ENCODE measurements at places on chromosomes 16 and 17. TPM values are rescaled to one million over a fixed set of nuclear protein-coding genes. Genes with fewer than 3 reads are reported as not detected.

DNA sequence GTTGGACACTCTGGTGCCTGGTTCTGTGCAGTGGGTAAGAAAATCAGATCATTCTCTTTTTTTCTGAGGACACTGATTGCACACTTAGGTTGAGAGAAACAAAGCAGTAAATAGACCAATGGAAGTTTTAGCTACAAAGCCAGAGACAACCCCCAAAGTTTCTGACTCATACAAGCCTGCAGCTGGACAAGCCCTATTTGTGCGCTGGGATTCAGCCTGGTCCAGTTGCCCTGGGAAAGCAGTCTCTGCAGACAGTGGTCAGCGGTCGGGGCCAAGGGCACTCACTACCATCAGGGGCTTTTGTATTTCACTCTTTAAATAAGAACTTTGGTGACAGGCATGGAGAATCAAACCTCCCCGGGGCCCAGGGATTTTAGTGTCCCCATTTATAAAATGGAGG is 6.0 kb upstream of the RHBDL3 start:
- H3K27ac ChIP-seq: no peak overlapping the region
- no peaks in the 10 kb centered on the region for H3K36me3 ChIP-seq
- DNase-seq: peak; percentile 52
- H3K27me3 ChIP-seq: peaks cover 49% of the 10 kb centered on the region
- H3K4me1 ChIP-seq: peaks cover 10% of the 10 kb centered on the region

DNA sequence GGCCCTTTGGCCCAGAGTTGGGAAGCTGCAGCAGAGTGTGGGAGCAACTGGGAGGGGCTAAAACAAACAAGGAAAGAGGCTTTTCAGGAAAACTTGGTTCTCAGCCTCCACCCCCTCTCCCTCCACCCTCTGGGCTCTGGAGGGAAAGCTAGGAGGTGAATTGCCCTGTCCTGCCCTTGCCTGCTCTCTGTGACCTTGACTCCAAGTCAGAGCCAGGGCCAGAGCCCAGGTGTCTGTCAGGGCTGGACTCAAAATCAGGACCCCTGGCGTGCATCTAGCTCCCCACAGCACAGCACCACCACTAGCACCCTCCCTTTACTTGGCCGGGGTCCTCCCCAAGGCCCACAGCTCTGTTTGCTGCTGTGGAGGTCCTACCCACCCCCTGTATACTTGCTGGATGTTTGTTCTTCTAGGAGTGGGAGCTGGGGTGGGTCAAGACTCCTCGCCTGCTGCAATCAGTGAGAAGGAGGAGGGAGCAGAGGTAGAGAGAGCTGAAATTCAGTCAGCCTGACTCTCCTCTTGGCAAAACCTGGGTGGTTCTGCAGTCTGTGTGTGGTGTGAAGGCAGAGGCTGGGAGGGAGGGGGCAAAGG is 2.8 kb upstream of the NR1D1 start:
- H3K4me3 ChIP-seq: no peak overlapping the region
- H3K4me1 ChIP-seq: peaks cover 66% of the 10 kb centered on the region
- DNase-seq: no peak
- no peak overlapping the region for H3K27ac ChIP-seq
- H3K36me3 ChIP-seq: peaks cover 6% of the 10 kb centered on the region

DNA sequence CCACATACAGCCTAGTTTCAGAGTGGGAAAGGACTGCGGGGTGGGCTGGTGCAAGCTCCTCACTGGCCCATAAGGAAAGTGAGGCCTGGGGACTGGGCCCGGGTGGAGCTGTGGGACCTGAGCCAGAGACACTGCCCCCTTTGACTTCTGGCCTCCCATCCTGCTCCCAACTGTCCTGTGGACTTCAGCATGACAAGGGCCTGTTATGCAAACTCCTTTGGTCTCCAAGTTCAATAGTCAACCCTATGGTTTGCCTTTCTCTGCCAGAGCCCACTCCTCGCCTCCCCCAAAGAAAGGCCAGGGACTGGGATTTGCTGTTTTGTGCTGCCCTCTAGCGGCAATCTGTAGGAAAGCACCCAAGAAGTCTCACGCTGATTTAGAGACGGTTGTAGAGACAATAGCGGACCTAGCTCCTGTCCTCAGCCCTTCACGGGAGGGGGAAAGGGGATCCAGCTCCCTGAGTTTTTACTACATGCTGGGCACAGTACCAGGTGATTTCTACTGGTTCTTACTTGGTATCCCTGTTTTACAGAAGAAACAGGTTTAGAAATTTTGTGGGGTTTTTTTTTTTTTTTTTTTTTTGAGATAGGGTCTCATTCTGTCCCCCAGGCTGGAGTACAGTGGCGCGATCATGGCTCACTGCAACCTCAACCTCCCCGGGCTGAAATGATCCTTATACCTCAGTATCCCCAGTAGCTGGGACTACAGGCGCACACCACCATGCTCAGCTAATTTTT is 1.2 kb upstream of the TLCD3B start:
- H3K27me3 ChIP-seq: peaks cover 52% of the 10 kb centered on the region
- peaks cover 6% of the 10 kb centered on the region for H3K4me1 ChIP-seq
- H3K27ac ChIP-seq: no peak overlapping the region
- peak overlapping the region; percentile 30 for H3K4me3 ChIP-seq
- H3K36me3 ChIP-seq: no peaks in the 10 kb centered on the region

GRCh38 chr16:81831722-81832126 is 52.6 kb downstream of the PLCG2 start:
- no peak overlapping the region for H3K27ac ChIP-seq
- DNase-seq: no peak
- H3K4me1 ChIP-seq: no peaks in the 10 kb centered on the region

- no peaks in the 10 kb centered on the region for H3K36me3 ChIP-seq
- peaks cover 17% of the 10 kb centered on the region for H3K27me3 ChIP-seq
- no peak for DNase-seq
- peaks cover 35% of the 10 kb centered on the region for H3K4me1 ChIP-seq
- H3K4me3 ChIP-seq: no peak overlapping the region
- H3K27ac ChIP-seq: no peak overlapping the region
Observed at GRCh38 chr17:19642373-19642893, 6.1 kb upstream of the ALDH3A2 start.

DNA sequence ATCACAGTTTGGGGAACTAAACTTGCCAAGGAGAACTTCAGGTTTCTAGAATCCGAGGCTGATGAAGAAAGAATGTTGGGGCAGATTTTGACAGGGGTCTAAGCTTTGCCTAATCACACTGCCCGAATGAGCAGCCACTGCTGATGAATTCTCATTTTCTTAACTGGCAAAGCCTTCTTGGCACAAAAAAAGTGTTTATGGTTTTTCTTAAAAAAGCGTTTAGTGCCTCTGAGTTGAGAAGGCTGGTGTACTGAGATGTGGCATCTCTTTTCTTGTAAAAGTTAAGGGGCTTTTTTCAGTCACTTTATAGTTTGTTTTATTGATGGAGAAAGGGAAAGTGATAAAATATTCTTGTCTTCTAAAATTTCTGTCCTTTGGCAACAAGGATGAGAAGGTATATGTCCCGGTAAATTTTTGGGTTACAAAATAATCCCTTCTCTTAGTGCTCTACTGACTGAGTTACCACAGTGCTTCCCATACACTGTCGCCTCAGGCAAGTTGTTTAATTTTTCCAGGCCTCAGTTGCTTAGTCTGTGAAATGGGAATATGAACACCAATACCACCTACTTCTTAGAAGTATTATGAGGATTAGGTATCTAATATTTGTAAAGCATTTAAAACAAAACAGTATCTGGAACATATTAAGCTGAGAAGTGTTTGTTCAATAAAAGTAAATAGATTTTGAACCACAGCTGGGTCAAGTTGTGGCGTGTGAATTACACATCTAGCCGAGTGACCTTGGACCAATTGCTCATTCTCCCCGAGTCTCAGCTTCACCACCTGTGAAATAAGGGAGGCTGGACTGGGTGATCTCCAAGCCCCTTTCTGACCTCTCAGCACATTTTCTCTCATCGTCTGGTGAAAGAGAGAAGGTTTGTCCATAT is 320.8 kb downstream of the HAPSTR1 start:
- no peaks in the 10 kb centered on the region for H3K27me3 ChIP-seq
- no peak overlapping the region for H3K4me3 ChIP-seq
- no peaks in the 10 kb centered on the region for H3K36me3 ChIP-seq
- DNase-seq: no peak

DNA sequence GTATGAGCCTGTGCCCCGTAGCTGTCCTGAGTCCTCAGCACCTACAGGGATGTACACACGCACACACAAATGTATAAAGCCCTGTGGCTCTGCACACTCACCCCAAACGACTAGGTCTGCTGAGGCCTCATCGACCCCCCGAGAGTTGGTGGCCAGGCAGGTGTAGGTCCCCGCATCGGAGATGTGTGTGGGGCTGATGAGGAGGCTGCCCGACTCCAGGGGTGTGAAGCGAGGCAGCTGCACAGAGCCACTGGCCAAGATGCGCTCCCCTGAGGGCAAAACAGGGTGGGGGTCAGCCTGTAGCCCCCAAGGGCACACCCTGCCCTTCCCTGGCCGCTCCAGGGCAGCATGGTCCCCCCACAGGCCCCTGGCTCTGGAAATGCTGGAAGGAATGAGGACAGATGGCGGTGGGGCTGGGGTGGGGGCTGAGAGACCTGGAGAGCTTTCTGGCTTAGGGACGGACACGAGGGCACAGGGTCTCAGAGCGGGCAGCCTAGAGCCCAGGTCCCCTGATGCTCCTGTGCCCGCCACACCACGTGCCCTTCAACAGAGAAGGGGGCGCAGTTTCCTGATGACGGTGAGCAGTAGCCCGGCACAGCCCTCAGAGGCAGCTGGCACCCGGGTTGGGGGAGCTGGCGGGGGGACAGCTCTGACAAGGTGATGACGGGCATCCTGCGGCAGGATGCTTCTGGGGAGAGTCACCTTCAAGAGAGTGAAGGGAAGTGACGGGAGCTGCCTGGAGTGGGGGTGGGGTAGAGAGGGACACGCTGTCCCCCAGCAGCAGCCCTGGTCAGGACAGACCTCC is 119.8 kb upstream of the CDC42EP4 start:
- H3K27me3 ChIP-seq: peaks cover 5% of the 10 kb centered on the region
- no peaks in the 10 kb centered on the region for H3K36me3 ChIP-seq
- DNase-seq: no peak
- H3K27ac ChIP-seq: no peak overlapping the region
- H3K4me1 ChIP-seq: peaks cover 1% of the 10 kb centered on the region

- H3K4me1 ChIP-seq: peaks cover 16% of the 10 kb centered on the region
- H3K27me3 ChIP-seq: peaks cover 3% of the 10 kb centered on the region
- no peak overlapping the region for H3K27ac ChIP-seq
- no peak overlapping the region for H3K4me3 ChIP-seq
- no peak for DNase-seq
Observed at GRCh38 chr16:81276323-81276722, 37.8 kb downstream of the BCO1 start.

GRCh38 chr16:57637424-57637823 is 9.0 kb downstream of the ADGRG1 start:
- H3K27ac ChIP-seq: no peak overlapping the region
- H3K4me1 ChIP-seq: peaks cover 7% of the 10 kb centered on the region
- no peaks in the 10 kb centered on the region for H3K36me3 ChIP-seq
- H3K27me3 ChIP-seq: peaks cover 24% of the 10 kb centered on the region
- no peak overlapping the region for H3K4me3 ChIP-seq

DNA sequence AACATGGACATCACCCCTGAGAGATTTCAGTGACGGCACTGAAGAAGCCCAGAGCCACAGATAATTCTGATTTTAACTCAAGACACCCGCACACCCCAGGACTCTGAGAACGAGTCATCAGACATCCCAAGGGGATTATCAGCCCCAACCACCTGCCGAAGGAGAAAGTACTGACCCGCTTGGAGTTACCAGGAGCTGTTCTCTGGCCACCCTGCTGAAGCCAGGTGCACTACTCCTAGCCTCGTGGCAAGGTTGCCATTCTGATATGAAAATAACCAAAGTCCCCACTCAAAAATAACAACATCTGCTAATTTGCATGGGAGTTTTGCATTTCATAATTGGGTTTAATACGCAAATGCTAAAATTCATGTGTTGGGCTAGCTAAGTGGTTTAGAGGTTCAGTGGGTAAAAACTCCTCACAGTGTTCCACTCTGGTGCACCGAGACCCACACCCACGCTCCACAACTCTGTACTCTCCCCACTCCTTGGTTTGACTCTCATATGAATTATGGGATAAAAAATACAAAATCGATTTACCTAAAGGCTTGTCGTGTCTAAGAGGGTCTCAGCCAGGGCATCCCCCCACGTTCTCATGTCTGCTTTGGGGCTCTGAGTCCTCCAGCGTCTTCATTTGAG is 143.0 kb upstream of the NOL11 start:
- no peak for DNase-seq
- no peaks in the 10 kb centered on the region for H3K27me3 ChIP-seq
- no peak overlapping the region for H3K27ac ChIP-seq
- no peak overlapping the region for H3K4me3 ChIP-seq

Gene SLC6A4
- total RNA-seq: not detected

Gene WFDC1
- 34.2 TPM for total RNA-seq

Gene KRT33B
- total RNA-seq: 1.8 TPM

- H3K27me3 ChIP-seq: peaks cover 9% of the 10 kb centered on the region
- H3K36me3 ChIP-seq: no peaks in the 10 kb centered on the region
- H3K4me1 ChIP-seq: no peaks in the 10 kb centered on the region
- H3K4me3 ChIP-seq: no peak overlapping the region
- peak; percentile 28 for DNase-seq
Observed at GRCh38 chr16:88357317-88358022, 25.3 kb upstream of the ZNF469 start.

Gene EXOC3L1
- total RNA-seq: 0.29 TPM

DNA sequence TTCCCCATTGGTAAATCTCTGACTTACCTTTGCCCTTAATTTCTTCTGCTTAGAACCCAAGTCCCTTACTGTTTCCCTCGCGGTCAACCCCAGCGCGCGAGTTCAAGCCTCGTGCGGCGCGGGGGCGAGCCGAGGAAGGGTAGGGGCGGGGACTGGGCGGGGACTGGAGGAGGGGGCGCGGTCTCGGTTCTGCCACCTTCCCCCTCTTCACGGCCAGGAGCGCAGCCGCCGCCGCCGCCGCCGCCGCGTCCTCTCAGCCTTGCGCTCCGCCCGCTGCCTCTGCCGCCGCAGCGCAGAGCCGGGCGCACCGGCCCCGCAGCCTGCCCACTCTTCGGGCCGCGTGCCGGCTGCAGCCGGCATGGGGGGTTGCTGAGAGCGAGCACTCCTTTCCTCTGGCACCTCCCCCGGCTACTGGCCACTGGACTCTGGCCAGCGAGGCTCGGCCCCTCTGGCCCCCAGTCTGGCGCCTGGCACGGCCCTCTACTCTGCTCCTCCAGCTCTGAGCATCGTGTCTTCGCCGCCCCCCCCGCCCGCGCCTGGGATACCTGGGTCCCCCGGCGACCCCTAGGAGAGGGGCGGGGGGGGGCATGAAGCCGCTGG is at the start of gene RAPGEFL1:
TSS of gene RAPGEFL1 (plus strand) at position 196 of the 600 bp plus-strand sequence. CDS start at position 588, 392 bp downstream.
- H3K4me1 ChIP-seq: peaks cover 20% of the 10 kb centered on the region
- peak within 1 kb of the TSS; percentile 37 for H3K4me3 ChIP-seq
- H3K36me3 ChIP-seq: peaks cover 26% of the 10 kb centered on the region
- peaks cover 5% of the 10 kb centered on the region for H3K27me3 ChIP-seq
- H3K27ac ChIP-seq: peak within 1 kb of the TSS; percentile 53
- DNase-seq: peak; percentile 13

Gene KRTAP4-3
- total RNA-seq: not detected

- peaks cover 10% of the 10 kb centered on the region for H3K27me3 ChIP-seq
- H3K27ac ChIP-seq: peak overlapping the region; percentile 100
- H3K4me3 ChIP-seq: peak overlapping the region; percentile 95
- peaks cover 13% of the 10 kb centered on the region for H3K36me3 ChIP-seq
Observed at GRCh38 chr17:77325577-77326075, 184.9 kb downstream of the SEC14L1 start.

Gene NPIPA2
- total RNA-seq: 1.3 TPM

Gene MIF4GD
- 7.3 TPM for total RNA-seq

Gene COX6A2
- not detected for total RNA-seq

- DNase-seq: no peak
- peaks cover 6% of the 10 kb centered on the region for H3K4me1 ChIP-seq
- peak overlapping the region; percentile 10 for H3K27ac ChIP-seq
- no peaks in the 10 kb centered on the region for H3K27me3 ChIP-seq
- H3K36me3 ChIP-seq: peaks cover 7% of the 10 kb centered on the region
Observed at GRCh38 chr16:20826039-20826566, 19.8 kb downstream of the REXO5 start.

- no peak overlapping the region for H3K4me3 ChIP-seq
- no peak for DNase-seq
- H3K36me3 ChIP-seq: peaks cover 12% of the 10 kb centered on the region
- H3K27ac ChIP-seq: no peak overlapping the region
- peaks cover 38% of the 10 kb centered on the region for H3K4me1 ChIP-seq
Observed at GRCh38 chr17:57925361-57925990, 29.7 kb downstream of the CUEDC1 start.

Measured in HFFc6 (cell line).